ENCODE measurements at places on chromosomes 1 and 21.
A peak's percentile ranks its signal among the peaks of the same experiment; 100 is the strongest.

DNA sequence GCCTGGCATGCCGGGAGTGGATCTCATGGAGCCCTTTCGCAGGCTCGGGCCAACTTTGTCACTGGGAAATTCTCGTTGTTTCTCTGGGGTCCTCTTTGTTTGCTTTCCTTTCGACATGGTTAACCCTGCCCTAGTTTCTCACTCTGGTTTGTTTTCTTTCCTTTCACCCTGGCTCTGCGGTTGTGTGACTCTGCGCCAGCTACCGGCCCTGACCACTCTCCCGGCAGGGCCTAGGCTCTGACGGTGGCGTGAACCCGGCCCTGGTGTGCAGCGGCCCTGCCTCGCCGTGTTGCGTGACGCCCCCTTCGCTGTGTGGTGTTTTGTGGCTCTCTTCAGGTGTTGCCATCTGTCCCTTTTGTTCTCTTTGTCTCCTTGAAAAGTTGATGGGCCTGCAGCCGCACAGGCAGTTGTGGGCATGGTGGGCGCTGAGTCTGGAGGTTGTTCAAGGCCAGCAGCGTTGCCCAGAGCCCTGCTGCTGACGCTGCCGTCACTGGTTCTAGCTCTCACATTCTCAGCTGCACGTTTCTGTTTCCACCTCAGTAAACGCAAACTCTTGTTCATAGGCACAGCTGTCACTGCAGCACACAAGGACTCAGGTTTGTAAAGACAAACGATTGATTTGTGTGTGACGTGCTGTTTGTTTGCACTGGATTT is 64.6 kb upstream of the DIP2A start:
- no peaks in the 10 kb centered on the region for H3K27me3 ChIP-seq
- H3K27ac ChIP-seq = no peak overlapping the region
- H3K4me1 ChIP-seq = peaks cover 5% of the 10 kb centered on the region
- H3K4me3 ChIP-seq = no peak overlapping the region

GRCh38 chr1:221598122-221598521 is 143.8 kb downstream of the DUSP10 start:
- H3K27ac ChIP-seq = no peak overlapping the region
- H3K36me3 ChIP-seq = no peaks in the 10 kb centered on the region
- no peak overlapping the region for H3K4me3 ChIP-seq
- no peak for DNase-seq

- H3K36me3 ChIP-seq = peaks cover 15% of the 10 kb centered on the region
- H3K4me3 ChIP-seq = no peak overlapping the region
- H3K27ac ChIP-seq = no peak overlapping the region
- no peak for DNase-seq
- H3K27me3 ChIP-seq = no peaks in the 10 kb centered on the region
- H3K4me1 ChIP-seq = peaks cover 5% of the 10 kb centered on the region
These were observed 52.3 kb downstream of the RAP1A start for GRCh38 chr1:111671852-111672251.

DNA sequence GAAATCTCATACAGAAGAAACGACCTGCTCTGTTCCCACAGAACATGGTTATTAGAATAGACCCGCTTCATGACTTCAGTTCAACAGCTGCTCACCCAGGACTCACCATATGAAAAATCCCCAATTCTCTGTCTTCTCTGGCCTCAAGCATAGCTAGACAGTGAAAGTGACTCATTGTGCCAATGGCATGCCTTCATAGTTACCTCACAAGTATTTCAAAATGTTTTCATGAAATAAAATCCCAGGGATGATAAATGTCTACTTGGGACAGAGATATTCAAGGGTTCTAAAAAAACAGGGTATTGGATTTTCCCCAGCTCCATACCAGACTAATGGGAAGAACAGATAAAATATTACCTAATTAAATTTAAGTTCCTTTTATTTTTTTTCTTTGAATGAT is 82.3 kb downstream of the NOTCH2 start:
- no peaks in the 10 kb centered on the region for H3K27me3 ChIP-seq
- peaks cover 15% of the 10 kb centered on the region for H3K4me1 ChIP-seq
- DNase-seq = no peak
- peaks cover 3% of the 10 kb centered on the region for H3K36me3 ChIP-seq
- H3K4me3 ChIP-seq = no peak overlapping the region

DNA sequence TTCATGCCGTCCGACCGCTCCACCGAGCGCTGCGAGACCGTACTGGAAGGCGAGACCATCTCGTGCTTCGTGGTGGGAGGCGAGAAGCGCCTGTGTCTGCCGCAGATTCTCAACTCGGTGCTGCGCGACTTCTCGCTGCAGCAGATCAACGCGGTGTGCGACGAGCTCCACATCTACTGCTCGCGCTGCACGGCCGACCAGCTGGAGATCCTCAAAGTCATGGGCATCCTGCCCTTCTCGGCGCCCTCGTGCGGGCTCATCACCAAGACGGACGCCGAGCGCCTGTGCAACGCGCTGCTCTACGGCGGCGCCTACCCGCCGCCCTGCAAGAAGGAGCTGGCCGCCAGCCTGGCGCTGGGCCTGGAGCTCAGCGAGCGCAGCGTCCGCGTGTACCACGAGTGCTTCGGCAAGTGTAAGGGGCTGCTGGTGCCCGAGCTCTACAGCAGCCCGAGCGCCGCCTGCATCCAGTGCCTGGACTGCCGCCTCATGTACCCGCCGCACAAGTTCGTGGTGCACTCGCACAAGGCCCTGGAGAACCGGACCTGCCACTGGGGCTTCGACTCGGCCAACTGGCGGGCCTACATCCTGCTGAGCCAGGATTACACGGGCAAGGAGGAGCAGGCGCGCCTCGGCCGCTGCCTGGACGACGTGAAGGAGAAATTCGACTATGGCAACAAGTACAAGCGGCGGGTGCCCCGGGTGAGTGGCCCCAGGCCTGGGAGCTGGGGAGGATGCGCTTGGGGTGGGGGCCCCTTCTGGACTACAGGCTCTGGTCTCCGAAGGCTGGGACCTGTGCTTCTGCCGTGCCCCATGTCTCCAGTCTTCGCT is 1.1 kb downstream of the SKI start:
- H3K4me1 ChIP-seq = peaks cover 66% of the 10 kb centered on the region
- H3K27me3 ChIP-seq = no peaks in the 10 kb centered on the region
- H3K27ac ChIP-seq = peak overlapping the region; percentile 82
- DNase-seq = no peak
- peak overlapping the region; percentile 71 for H3K4me3 ChIP-seq

- H3K36me3 ChIP-seq = no peaks in the 10 kb centered on the region
- H3K27ac ChIP-seq = no peak overlapping the region
- no peak for DNase-seq
- no peak overlapping the region for H3K4me3 ChIP-seq
- no peaks in the 10 kb centered on the region for H3K27me3 ChIP-seq
- H3K4me1 ChIP-seq = no peaks in the 10 kb centered on the region
These were observed 25.3 kb downstream of the SLC30A7 start for GRCh38 chr1:100921110-100921706.

GRCh38 chr1:20619999-20620398 is 13.3 kb upstream of the PINK1 start:
- peaks cover 13% of the 10 kb centered on the region for H3K4me1 ChIP-seq
- no peak overlapping the region for H3K4me3 ChIP-seq
- H3K36me3 ChIP-seq = no peaks in the 10 kb centered on the region

GRCh38 chr1:232579958-232580941 is 49.7 kb downstream of the SIPA1L2 start:
- H3K4me3 ChIP-seq = no peak overlapping the region
- H3K36me3 ChIP-seq = peaks cover 9% of the 10 kb centered on the region
- no peaks in the 10 kb centered on the region for H3K27me3 ChIP-seq
- no peak for DNase-seq

DNA sequence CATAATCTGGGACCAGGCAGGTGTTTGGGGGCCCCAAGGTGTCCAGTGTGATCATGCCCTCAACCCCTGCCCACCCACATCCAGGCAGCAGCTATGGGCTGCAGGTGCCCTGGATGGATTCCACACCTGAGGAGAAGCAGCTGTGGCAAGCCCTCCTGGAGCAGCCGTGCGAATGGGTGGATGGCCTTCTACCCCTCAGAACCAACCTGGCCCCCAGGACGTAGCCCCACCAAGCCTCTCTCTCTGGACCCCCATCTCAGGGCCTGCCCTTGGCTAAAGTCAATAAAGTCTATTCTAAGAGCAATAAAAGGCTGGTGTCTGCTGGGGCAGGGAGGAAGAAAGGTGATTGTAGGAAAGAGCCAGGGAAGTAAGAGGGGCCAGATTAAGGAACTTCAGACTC is 11.8 kb downstream of the SYTL1 start:
- no peak for DNase-seq
- peaks cover 82% of the 10 kb centered on the region for H3K36me3 ChIP-seq
- H3K4me3 ChIP-seq = no peak overlapping the region
- H3K27ac ChIP-seq = no peak overlapping the region

- DNase-seq = no peak
- no peak overlapping the region for H3K27ac ChIP-seq
- no peaks in the 10 kb centered on the region for H3K4me1 ChIP-seq
These were observed 66.4 kb upstream of the CCDC190 start for GRCh38 chr1:162927421-162927820.

DNA sequence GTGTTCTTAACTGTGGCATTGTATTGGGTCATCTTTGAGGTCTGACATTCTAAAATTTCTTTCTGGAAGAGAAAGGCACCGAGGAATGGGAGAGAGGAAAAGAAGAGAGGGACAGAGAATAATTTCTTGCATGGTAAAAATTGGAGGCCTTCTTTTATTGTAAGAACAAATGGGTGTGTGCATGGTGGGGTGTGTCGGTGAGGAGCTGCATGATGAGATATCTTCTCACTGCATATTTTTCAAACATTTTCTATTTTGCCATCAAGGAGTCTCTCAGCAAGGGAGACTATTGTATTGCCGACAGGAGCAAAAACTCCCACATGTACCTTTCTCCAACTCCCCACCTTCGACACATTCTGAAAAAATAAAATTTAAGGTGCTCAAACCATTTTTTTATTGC is 6.5 kb upstream of the CTSE start:
- no peak overlapping the region for H3K27ac ChIP-seq
- no peaks in the 10 kb centered on the region for H3K36me3 ChIP-seq
- DNase-seq = no peak

GRCh38 chr1:39392851-39393573 is 98.4 kb upstream of the BMP8A start:
- H3K27ac ChIP-seq = peak overlapping the region; percentile 79
- H3K4me3 ChIP-seq = no peak overlapping the region
- no peak for DNase-seq
- H3K36me3 ChIP-seq = peaks cover 29% of the 10 kb centered on the region

GRCh38 chr21:18803624-18804023 is 400.0 kb upstream of the TMPRSS15 start:
- DNase-seq = no peak
- H3K27me3 ChIP-seq = no peaks in the 10 kb centered on the region
- no peaks in the 10 kb centered on the region for H3K4me1 ChIP-seq
- no peak overlapping the region for H3K27ac ChIP-seq

DNA sequence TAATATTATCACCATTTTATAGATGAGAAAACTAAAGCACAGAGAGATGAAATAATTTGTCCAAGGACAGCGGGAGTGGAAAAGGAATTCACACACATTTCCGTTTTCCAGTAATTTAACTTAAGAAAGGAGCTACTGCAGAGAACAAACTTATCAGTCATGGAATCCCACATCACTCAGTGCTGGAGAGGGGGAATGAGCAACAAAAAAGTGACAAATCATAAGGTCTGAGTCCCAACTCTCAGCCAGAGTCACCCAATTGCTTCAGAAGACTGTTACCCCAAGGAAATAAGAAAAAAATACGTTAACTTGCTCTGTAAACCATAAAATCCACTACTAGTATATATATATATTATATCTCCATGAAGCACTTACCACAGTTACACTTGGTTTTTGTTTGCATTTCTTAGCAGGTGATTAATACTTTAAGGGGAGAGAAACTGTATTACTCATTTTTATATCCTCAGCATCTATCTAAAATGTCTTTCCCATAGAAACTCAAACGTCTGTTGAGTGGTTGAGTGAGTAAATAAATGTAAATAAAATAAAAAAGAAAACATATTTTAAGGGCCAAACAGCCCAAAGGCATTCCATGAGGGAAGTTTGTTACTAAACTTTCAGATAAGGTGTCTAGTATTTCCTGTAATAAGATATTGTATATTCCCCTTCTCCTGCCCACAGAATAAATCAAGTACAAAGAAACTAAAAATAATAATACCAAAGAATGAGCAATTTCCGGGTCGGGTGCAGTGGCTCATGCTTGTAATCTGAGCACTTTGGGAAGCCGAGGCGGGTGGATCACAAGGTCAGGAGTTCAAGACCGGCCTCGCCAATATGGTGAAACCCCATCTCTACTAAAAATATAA is 76.8 kb downstream of the SLC45A1 start:
- H3K4me3 ChIP-seq = no peak overlapping the region
- H3K27me3 ChIP-seq = no peaks in the 10 kb centered on the region
- no peak overlapping the region for H3K27ac ChIP-seq
- peaks cover 76% of the 10 kb centered on the region for H3K4me1 ChIP-seq

DNA sequence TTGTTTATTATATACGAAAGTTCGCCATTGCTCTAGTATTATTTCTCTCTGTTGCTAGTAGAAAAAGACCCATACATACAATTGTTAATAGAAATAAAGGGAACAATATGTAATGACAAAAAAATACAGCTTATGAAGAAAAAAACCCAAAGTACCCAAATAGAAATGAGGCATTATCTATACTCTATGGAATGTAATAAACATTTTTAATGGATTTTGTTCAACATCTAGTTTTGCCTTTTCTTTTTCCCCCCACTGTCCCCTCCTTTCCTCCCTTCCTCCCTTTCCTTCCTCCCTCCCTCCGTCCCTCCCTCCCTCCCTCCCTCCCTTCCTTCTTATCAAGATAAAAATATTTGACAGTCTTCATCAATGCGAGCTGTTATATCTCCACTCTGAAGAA is 81.5 kb upstream of the NEK7 start:
- H3K4me1 ChIP-seq = no peaks in the 10 kb centered on the region
- DNase-seq = no peak
- no peaks in the 10 kb centered on the region for H3K27me3 ChIP-seq
- no peaks in the 10 kb centered on the region for H3K36me3 ChIP-seq
- no peak overlapping the region for H3K27ac ChIP-seq

- no peaks in the 10 kb centered on the region for H3K27me3 ChIP-seq
- H3K4me3 ChIP-seq = no peak overlapping the region
- no peak for DNase-seq
- no peaks in the 10 kb centered on the region for H3K36me3 ChIP-seq
- H3K4me1 ChIP-seq = peaks cover 34% of the 10 kb centered on the region
These were observed 8.6 kb downstream of the S100A9 start for GRCh38 chr1:153366261-153366660.

- no peaks in the 10 kb centered on the region for H3K27me3 ChIP-seq
- H3K27ac ChIP-seq = no peak overlapping the region
- no peak for DNase-seq
These were observed 111.8 kb upstream of the ATP1A1 start for GRCh38 chr1:116261227-116261626.

DNA sequence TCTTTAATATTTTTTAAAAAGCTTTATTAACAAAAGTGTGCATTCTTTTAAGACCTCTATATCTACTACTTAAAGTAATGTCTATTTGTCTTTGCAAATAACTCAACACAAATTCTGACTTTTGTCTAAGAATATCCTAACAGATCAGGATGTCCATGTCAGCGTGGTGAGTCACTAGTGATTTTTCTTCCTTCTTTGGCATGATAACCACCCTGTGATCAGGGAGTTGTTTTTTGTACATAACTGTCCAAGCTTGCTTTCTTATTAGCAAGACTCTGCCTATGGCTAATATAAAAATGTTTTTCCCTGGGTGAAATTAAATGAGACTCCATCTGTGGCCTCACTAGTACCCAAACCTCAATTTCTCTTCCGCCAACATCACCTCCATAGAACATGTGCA is 688.9 kb upstream of the ADGRL2 start:
- no peaks in the 10 kb centered on the region for H3K36me3 ChIP-seq
- H3K27ac ChIP-seq = no peak overlapping the region
- no peaks in the 10 kb centered on the region for H3K27me3 ChIP-seq
- DNase-seq = no peak
- no peak overlapping the region for H3K4me3 ChIP-seq

Measured in esophagus squamous epithelium (tissue), 5 donors.